Tongue (tissue), 3 donors: ENCODE measurements at places on chromosomes 3 and 15. TPM values are rescaled to one million over a fixed set of nuclear protein-coding genes. Genes with fewer than 3 reads are reported as not detected.

DNA sequence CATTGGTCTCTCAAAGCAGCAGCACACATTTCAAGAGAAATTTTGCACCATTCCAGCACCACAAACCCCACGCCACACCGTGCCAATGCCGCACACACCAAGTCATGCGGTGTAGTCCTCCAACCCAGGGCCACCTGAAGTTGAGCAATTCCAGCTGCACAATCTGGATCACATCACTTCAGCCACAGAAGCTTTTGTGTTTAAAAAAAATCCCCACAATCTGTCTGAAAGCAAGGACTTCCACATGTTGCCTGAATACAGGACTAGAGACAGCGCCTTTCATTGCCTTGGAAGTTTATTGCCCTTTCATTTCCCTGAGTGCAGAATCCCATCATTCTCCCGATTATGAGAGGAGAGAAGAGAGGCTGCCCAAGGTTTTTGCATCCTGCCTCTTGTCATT, 175.6 kb upstream of the BCL6 start:
- DNase-seq, result peak; percentile 47

DNA sequence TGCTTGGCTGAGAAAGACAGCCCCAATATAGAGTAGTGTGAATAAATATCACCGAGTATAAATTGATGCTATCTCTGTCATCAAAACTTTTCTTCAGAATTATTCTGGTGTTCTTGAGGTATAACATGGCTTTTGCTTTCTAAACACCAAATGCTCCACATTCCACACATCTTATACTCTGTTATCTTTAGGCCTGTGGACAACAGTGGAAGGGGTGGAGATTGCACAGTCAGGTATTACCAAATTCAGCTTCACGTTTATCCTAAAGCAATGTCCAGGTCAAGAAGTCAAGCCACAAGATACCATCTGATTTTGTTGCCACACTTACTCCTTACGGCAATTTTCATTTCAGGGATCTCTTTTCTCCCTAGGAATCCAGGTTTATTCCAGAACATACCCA, 394.8 kb downstream of the SI start:
- DNase-seq, result no peak

DNA sequence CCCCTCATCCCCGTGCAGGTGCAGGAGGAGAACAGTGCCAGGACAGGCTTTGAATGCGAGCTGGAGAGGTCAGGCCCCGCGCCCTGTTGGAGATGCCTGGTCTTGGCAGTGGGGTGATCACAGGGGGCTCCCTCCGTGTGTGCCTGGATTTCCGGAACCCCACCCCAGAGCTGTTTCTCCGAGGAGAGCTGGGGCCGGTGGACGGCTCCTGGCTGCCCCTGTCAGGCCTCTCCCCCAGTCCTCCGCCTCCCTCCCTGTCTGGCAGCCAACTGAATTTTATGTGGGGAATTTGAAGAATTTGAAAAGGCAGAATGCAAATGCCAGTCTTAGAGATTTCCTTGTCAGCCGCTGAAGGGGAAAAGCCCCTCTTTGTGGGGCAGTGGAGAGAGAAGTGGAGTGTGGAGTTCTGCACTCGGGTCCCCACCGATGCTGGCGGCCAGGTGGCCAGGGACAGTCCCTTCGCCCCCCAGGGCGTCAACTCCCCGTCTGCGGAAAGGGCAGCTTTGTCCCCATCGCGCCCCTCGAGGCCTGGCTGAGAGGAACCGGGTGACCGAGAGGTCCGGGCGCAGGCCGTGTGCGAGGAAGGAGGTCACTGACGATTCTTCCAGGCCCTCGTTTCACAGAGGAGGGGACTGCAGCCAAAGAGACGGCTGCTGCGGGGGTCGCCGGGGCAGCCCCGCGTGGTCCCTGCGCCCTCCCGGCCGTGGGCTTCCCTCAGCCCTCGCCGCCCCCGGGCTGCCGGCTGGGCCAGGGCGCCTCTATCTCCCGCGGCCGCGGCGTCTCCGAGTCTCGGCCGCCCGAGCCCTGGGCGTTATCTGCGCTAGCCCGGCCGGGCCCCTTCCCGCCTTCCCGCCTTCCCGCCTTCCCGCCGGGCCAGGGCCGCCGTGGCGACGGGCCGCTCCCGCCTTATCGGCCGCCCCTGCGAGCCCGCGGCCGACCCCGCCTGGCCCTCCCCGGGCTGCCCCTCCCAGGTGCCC, 56.0 kb upstream of the LCTL start:
- peak; percentile 56 for DNase-seq

The ARHGEF26 gene
- 18.4 TPM for total RNA-seq

- no peak for DNase-seq
Measured at GRCh38 chr3:89059211-89059925, 48.1 kb upstream of the EPHA3 start.

The CCR9 gene
- total RNA-seq, result 0.10 TPM

GRCh38 chr3:174955513-174956016, 96.4 kb downstream of the NAALADL2 start:
- DNase-seq, result no peak

The FOXB1 gene
- not detected for total RNA-seq

- DNase-seq, result peak; percentile 79
Measured at GRCh38 chr3:197749315-197749600, 425 bp upstream of the FYTTD1 start.

DNA sequence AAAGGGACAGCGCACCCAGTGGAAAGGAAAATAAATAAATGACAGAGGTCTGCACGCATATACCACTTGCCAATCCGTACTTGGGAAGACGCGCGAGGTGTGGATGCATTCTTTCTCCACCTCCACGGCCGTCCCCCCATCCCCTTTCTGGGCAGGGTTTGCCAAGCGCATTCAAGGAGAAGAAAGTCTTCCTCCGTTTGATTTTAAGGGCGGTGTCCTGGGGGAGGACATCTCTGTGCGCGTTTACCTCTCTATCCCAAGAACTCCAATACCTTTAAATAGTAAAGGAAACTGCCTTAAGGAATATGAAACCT, 576 bp upstream of the MB21D2 start:
- DNase-seq, result no peak

DNA sequence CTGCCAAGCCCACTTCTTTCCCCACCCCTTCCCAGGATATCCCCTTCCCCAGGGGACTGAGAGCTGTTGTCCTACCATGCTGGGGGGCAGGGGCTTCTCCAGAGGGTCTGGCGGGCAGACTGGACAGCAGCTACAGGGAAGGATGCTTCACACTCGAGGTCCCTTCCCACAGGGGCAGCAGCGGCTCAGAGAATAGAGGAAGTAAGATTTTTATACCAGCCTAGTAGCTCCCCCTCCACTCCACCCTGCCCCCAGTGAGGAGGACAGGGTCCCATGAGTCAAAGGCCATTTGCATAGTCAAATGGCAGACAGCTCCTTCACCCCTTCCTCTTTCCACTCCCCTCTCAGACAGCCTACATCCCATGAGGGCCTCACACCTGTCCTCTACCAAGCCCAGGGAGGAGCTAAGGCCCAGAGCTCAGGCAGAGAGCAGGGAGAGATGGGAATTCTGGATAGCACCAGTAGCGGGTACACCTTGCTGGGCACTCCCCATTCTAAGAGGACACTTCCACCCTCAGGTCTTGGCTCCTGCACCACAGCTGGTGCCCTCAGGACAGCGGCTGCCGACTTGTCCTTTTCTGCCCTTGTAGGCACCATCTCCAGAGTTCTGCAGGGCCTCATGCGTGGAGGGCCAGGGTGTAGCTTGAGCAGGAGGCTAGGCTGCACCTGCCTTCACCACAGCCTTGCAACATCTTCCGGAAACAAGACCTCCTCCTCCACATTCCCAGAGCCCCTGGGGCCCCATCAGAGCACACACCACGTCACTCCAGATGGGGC, at the start of gene TLR9:
TSS of gene TLR9 (minus strand) at position 194 of the 777 bp plus-strand sequence. CDS start at position 78, 116 bp downstream.
- DNase-seq, result no peak

DNA sequence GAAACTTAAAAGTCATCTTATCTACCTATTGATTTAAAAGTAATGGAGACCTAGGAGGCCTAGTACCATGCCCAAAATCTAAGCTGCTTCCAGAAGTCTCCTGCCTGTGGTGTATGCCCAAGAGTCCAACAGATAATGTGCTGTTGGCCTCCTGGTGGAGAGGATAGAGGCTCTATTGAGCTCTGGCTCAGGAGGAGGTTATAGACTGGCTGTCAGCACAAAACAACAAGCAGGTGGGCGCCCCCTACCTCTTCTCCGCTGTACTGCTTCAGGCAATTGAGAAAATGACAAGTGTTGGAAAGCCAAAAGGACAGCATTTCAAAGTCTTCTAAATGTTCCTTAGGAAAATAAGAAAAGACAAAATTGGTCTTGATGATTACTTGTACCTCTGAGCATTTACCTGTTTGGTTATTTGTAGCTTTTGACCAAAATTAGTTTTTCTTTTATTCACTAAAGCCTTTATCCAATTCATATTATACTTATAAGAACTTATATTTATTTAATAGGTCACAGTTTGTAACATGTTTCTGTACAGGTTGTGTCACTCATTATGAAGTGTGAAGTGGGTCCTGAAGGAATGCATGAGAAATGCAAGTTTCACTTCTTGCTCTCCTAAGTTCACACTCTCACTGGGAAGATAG, 17.2 kb upstream of the GNB5 start:
- peak; percentile 28 for DNase-seq

The CCR3 gene
- total RNA-seq, result 0.51 TPM

- no peak for DNase-seq
Measured at GRCh38 chr3:142925140-142925539, 36.3 kb upstream of the PCOLCE2 start.
